ENCODE measurements at places on chromosomes 4 and X.
A peak's percentile ranks its signal among the peaks of the same experiment; 100 is the strongest.

DNA sequence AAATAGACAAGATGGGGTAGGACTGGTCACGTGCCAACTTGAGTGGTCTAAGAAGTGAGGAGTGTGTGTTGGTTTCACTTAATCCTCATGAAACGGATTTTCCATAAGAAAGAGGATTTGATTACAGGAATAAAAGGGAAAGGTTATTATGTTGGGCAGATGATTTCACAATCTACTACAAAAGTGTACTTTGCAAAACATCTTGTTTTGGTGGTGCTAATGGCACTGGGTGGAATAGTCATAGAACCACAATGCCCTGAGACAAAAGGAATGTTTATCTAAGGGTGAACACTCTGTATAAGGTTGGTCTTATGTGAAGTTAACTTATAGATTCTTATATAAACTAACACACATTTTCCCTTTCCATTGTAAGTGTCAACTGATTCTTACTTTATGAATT lies 45.6 kb downstream of the GLUD2 start:
- DNase-seq, result no peak

DNA sequence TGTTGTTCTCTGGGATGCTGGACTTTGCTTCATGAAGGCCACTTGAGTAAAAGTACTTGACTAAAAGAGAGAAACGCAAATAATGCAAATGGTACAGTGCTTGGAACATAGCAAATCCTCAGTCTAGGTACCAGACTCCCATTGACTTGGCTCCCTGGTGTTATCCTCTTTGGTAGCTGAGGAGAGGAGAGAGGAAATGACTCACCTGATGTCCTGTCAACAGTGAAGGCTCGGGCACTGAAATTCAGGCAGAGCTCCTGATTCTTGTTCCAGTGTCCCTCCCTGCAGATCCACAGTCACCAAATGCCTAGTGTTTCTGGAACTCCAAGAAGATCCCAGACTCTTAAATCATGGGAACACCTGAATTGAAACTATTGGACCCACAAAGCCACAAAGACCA lies 22.5 kb upstream of the TCEAL4 start:
- no peak for DNase-seq

DNA sequence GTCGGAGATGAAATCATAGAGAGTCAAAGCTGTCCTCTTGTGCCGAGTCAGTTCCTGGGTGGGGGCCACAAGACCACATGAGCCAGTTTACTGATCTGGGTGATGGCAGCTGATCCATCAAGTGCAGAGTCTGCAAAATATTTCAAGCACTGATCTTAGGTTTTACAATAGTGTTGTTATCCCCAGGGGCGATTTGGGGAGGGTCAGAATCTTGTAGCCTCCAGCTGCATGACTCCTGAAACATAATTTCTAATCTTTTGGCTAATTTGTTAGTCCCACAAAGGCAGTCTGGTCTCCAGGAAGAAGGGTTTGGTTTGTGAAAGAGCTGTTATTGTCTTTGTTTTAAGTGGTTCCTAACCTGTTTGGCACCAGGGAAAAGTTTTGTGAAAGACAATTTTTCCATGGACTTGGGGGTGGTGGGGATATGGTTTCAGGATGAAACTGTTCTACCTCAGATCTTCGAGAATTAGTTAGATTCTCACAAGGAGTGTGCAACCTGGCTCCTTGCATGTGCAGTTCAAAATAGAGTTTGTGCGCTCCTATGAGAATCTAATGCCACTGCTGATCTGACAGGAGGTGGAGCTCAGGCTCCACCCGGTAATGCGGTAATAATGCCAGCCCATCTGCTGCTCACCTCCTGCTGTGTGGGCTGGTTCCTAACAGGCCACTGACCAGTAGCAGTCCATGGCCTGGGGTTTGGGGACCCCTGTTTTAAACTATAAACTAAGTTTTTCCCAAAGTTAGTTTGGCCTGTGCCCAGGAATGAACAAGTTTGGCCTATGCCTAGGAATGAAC lies 29.2 kb downstream of the METAP1 start:
- DNase-seq, result no peak

DNA sequence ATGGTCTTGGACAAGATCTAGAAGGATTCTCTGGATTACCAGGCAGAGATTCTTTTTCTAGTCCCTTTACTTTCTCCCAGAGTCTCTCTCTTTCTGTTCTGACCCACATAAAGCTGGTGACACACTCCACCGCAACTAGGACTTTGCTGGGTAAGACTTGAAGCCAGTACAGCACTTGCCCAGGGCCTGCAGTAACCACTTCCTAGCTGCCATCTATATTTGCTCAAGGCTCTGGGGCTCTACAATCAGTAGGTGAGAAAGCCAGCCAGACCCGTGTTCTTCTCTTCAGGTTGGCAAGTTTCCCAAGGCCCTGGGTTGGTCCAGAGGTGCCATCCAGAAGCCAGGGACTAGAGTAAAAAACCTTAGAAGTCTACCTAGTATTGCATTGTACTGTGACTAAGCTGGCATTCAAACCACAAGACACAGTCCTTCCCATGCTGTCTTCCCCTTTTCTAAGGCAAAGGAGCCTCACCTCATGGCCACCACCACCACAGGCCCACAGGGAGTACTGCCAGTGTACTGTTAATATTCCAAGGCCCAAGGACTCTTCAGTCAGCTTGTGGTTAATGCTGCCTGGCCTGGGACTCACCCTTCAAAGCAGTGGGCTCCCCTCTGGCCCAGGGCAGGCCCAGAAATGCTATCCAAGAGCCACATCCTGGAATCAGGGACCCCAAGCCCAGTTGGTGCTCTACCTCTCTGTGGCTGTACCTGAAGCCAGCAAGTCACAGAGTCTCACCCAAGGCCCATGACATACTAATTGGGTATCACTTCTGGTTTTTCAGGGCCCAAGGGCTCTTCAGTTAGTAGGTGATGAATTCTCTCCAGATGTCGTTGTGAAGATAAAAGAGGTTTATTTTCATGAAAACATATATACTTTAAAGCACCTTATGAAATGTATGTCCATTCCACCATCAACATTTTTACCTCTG lies 54.7 kb downstream of the CD38 start:
- DNase-seq, result no peak

DNA sequence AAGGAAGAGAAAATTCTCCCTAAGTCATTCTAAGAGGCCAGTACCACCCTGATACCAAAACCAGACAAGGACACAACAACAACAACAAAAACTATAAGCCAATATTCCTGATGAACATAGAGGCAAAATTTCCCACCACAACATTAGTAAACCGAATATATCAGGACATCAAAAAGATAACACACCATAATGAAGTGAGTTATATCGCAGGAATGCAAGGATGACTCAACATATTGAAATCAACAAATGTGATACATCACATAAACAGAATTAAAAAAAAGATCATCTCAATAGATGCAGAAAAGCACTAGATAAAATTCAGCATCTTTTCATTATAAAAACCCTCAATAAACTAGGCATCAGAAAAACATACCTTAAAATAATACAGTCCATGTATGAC lies 1844.4 kb upstream of the PCDH10 start:
- no peak for DNase-seq

GRCh38 chr4:108166441-108167315 lies 2.1 kb downstream of the LEF1 start:
- peak; percentile 60 for DNase-seq

Data from CD4-positive, alpha-beta T cell treated with Interleukin-2 at 100 ng/mL for 4 hours (primary cell).